ENCODE measurements at places on chromosomes 2 and 18.
A peak's percentile ranks its signal among the peaks of the same experiment; 100 is the strongest.

DNA sequence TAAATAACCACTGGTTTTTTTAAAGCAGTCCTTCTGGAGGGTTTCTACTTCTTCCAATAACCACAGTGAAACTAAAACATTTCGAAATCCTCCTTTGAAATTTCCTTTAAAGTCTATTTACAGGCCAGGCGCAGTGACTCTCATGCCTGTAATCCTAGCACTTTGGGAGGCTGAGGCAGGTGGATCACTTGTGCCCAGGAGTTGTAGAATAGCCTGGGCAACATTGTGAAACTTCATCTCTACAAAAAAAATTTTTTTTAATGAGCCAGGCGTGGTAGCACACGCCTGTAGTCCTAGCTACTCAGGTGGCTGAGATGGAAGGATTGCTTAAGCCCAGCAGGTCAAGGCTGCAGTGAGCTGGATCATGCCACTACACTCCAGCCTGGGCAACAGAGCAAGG, 15.2 kb downstream of the KIDINS220 start:
- no peak for DNase-seq

GRCh38 chr2:117771969-117772630, 42.4 kb upstream of the DDX18 start:
- DNase-seq: no peak

- no peak for DNase-seq
Observed at GRCh38 chr2:197452754-197453122, 614 bp upstream of the COQ10B start.

- no peak for DNase-seq
Observed at GRCh38 chr2:187302586-187302985, 145.5 kb downstream of the CALCRL start.

DNA sequence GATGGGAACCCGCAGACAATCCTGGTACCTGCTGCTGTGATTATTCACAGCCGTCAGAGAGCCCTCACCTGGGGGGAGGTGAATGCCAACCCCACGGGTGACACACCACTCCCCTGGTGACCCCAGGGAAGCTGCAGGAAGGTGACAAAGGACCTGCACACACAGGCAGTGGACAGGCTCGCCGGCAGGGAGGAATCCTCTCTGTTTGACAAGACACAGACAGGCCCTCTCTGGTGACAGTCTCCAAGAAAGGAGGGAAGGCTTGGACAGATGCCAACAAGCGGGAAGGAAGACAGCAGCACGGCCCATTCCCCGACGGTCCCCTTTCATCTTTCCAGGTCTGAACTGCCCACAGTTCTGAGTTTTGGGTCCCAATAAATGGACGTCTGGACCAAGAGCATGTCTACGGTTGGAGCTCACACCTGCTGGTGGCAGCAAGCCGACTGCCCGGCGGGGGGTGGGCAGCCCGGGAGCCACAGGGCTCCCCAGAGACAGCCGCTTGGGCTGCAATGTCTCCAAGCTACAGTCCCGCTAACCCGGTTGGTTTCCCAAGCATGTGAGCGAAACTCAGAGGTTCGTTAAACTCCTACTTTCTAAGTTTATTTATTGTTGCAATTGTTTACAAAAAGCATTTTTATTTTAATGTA, 31.8 kb downstream of the HDAC4 start:
- DNase-seq: no peak

- no peak for DNase-seq
Observed at GRCh38 chr18:10379522-10379921, 74.9 kb upstream of the APCDD1 start.

DNA sequence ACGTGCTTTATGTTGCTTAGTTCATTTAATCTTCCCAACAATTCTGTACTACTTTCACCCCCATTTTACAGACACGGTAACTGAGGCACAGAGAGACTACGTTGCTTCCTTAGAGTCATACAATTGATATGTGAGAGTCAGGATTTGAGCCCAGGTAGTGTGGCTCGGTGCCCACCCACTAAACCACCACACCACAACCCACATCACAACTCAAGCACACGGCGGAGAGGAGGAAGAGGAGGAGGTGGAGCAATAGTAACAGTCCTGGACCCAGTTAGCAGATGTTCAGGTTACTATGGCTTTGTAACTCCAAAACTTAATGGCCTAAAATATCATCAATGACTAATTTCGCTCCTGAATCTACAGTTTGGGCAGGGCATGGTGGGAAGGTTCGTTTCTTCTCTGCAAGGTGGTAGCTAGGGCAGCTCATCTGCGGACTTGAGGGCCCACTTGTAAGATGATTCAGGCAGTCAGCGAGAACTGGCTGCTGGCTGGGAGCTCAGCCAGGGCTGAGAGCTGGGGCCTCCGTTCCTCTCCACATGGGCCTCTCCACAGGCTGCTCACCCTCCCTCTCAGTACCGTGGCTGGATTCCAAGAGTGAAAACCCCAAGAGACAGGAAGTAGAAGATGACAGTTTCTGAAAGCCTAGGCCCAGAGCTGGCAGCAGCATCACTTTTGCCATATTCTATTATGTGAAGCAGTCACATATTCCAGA, 167.1 kb downstream of the ZFP36L2 start:
- peak; percentile 28 for DNase-seq

DNA sequence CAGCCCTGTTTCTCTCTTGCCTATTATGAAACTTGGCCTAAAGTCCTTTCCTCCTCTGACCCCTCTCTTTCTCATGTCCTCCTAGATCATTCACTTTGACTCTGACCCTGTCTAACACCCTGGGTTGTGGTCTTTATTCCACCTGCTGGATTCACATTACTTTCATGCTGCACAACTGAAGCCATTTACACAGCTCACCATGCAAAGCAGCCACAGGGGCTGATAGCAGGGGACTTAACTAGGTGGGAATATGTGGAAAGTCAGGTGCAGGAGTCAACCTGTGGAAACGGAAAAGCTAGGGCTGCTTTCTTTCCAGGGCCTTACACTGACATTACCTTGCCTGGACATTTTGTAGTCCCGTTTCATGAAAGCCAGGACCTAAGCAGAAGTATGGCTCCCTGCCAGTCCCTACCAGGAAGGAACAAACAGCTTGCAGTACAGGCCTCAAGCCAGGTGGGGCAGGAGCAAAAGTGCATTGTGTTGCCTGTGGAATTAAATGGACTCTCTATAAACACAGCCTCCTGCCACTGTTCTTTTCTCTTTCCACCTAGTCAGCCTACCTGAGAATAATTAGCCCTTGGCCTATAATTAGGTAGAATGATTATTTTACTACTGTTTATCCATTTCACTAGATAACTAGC, 11.8 kb downstream of the MAPRE3 start:
- DNase-seq: no peak

DNA sequence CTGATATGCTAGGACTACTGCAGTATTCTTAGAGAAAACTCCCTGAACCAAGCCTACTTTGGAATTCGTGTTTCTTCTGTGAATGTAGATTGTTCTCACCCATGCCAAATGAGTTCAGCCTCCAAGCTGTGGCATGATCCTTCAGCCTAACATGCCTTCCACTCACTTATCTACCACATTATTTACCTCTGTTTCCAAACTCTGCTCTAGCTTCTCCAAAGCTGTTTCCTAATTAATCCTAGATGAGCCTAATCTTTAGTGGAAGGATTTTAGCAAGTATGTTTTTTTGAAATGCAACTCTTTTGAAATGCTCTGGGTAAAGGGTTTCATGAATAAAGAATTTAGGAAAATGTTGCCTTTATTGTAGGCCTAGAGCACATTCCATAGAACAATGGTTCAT, 152.9 kb upstream of the MMADHC start:
- no peak for DNase-seq

DNA sequence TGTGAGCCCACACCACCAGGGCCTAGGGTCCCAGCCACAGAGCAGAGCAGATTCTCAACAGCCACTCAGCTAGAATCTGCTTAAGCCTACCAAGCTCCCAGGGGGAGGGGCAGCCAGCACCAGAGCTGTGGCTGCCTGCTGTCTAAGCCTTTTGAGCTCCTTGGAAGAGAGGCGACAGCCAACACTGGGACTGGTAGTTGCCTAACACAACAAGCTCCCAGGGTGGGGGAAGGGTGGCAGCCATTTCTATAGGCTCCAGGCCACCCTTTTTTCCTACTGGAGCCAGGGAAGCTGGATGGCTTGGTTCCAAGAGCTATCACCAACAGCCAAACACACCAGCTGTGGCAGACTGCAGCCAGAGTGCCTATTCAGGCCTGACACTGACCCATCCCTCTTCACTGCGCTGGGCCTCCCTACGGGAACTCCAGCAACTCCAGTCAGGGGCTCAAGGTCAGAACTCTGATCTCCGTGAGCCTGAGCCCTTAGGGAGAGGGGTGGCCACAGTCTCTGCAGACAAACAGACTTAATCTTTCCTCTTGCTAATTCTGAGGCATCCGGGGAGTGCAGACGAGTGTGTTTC, 1824.3 kb upstream of the CELF4 start:
- no peak for DNase-seq

GRCh38 chr2:5365871-5366461, 326.2 kb upstream of the SOX11 start:
- no peak for DNase-seq

DNA sequence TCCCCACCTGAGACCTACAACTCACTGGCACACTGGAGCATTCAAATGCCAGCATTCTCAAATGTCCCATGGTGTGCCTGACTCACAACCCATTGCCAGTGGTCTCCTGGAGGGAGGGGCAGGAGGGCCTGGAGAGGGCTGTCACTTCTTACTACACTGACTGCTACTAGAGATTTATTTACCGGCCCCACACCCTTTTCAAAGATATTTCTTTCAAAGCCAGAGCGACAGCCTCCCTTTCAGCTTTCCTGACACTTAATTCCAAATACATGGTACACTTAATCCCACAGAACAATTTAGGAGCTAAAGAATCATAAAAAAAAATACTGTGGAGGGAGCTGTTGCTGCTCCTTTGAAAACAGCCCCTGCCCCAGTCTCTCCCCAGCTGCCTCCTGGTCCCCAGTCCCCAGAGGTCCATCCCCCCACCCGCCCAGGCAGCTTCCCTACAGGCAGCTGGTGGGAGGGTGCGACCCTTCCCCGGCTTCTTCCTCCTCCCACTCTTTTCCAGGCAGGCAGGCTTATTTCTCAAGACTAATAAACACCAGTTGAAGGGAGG, 129.1 kb upstream of the SMAD2 start:
- DNase-seq: no peak

GRCh38 chr2:199662255-199662654, 188.7 kb downstream of the FTCDNL1 start:
- no peak for DNase-seq

DNA sequence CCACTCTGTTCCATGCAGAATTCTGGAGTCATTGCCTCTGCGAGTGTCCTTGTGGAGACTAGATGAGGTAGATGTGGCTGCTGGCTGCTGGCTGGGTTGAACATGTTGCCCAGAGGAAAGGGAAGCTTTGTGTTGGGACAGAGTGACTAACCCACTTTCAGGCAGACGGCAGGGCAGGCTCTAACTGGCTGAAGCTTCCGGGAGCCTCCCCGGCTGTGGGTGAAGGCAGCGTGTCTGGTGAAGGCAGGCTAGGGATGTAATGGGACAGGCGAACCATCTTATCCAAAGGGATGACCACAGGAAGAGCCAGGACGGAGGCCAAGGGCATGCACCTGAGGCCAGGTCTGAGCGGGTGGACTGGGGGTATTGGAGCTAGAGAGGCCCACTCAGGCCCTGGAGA, 16.0 kb downstream of the ASPRV1 start:
- DNase-seq: no peak

- DNase-seq: no peak
Observed at GRCh38 chr2:73386342-73386868, 769 bp downstream of the ALMS1 start.

DNA sequence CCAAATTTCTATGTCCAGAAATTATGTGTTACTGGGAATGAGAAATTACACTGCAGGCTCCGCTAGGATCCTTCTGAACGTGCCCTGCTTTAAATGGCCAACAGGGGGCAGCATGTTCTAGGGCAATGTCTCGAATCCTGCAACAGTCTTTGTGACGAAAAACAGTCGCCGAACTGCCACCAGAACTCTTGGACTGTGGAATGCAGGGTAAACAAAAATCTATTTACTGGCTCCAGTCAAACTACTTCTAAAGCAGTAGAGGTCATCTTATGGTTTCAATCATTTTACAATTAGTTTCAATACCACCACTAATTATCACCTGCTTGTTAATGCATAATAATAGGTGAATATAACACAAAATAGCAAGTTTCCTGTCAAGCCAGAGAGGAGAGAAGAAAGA, 9.8 kb upstream of the ZNF397 start:
- peak; percentile 60 for DNase-seq

DNA sequence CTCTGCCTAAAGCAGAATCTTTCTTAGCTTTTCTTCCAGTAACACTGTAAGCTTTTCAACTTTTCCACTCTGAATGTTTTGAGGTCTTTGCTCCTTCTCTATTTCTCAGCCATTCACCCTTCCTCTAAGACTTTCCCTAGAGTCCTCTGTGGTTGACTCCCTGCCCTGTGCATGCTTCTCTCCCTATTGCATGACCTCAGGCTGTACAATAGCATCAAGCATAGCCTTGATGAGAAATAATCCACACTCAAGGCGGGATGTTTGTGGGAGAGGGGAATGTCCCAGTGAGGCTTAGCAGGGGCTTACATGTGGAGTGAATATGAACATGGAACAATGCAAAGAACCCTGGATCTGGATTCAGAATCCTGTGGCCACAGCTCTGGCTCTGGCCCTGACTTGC, 48.4 kb upstream of the IGFBP5 start:
- no peak for DNase-seq

GRCh38 chr2:105522645-105523044, 123.8 kb upstream of the FHL2 start:
- DNase-seq: no peak

- no peak for DNase-seq
Observed at GRCh38 chr2:144137705-144138428, 382.1 kb downstream of the ZEB2 start.

DNA sequence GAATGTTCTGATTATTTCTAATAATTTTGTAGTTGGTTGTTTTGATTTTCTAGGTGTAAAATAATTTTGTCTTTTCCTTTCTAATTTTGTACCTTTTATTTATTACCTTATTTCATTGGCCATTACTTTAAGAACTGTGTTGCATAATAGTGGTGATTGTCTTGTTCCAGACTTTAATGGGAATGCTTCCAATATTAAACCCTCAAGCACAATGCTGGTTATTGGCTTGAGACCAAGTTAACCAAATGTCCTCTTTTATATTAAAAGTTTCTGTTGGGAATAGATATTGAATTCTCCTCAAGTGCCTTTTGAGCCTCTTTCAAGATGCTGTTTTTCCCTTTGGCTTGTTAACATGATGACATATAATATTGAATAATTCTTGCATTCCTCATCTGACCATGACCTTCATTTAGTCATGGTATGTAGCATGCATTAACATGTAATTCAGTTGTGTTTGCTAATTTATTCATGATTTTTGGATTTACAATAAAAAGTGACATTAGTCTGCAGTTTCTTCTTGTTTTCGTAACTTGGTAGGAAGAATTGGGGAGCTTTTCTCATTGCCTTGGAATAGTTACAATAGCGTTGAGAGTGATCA, 141.7 kb downstream of the DIS3L2 start:
- DNase-seq: no peak

- peak; percentile 22 for DNase-seq
Observed at GRCh38 chr2:181891966-181892798, 652 bp downstream of the ITPRID2 start.

DNA sequence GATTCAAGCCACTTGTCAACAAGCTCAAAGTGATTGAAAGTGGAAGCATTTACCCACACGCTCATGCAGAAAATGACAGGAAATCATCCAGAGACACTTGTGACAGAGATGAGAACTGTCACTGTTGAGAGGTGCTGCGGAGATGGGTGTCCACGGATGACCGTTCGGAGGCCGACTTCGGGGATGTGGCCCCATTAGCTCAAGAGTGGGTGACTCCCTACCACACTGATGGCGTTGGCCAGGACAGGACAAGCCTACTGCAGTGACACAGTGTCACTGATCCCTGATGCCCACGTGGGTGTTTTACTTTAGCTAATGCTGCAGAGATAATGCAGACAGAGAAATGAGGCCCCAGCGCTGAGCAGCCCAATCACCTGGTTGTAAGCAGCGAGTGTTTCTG, 81.5 kb upstream of the YWHAQ start:
- no peak for DNase-seq

Data from stimulated activated CD4-positive, alpha-beta T cell treated with anti-CD3 and anti-CD28 coated beads, Interleukin-15, amount 100 ng/mL, for 1 hour (primary cell).